ENCODE measurements at places on chromosomes 11 and 22.

DNA sequence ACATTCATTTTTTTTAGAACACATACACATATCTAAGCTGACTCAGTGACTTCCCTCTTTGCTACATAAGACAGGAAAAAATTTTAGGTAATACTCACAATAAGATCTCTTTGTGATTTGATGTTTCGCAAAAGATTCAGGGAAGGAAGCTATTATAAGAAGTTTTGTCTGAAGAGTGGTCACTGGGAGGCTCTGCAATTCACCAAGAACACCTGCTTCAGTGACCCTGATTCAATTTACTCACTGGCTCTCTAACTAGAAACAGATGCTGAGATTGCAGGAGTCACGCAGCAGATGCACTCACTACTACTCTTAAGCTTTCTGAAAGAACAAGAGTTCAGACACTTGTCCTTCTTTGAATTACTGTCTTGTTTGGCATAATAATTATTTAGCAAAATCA is 193.6 kb upstream of the DDI1 start:
- DNase-seq, result no peak

DNA sequence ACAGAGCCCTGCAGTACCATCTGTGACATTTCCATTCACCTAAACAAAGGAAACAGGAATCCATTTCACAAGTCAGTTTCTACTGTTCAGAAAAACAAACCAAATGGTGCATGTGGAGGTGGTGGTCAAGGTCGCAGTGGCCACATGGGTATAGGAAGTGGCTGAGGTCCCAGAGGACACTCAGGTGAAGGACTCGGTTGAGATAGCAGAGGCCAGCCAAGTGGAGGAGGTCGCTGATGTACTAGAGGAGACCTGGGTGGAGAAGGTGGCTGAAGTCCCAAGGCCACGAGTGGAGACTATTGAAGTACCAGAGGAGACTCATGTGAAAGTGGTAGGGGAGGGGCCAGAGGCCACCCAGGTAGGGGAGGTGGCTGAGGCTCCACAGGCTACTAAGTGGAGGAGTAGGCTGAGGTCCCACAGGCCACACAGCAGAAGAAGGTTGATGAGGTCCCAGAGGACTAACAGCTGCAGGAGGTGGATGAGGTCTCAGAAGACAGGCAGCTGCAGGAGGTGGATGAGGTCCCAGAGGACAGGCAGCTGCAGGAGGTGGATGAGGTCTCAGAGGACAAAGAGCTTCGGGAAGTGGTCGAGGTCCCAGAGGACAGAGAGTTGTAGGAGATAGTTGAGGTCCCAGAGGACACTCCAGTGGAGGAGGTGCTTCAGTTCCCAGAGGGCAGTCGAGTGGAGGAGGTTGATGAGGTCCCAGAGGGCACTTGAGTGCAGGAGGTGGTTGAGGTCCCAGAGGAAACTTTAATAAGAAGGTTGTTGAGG is 40.2 kb downstream of the ZNF195 start:
- no peak for DNase-seq

DNA sequence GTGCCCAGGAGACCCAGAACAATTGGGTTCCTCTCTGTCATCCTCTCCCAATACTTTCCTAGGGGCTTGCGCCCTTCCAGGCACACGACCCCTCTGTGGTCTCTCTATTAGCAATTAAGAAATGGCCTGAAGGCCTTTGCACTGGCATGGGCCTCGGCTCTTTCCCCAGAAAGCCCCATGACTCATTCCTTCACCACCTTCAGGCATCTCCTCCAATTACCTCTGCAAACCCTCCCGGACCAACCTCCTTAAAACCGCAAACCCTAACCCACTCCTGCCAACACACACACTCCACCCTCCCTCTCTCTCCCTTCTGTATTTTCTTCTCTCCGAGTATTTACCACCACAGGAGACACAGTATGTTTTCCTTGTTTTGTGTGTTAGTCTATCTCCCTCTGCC is 36.7 kb downstream of the LARGE1 start:
- peak; percentile 44 for DNase-seq

GRCh38 chr11:75422248-75423231 is 10.5 kb downstream of the KLHL35 start:
- no peak for DNase-seq

GRCh38 chr22:45997777-45998637 is 21.0 kb upstream of the WNT7B start:
- no peak for DNase-seq

GRCh38 chr22:19440411-19441195 is 6.9 kb downstream of the C22orf39 start:
- DNase-seq, result no peak

- no peak for DNase-seq
Measured at GRCh38 chr22:30284666-30285065, 4.6 kb downstream of the CASTOR1 start.

GRCh38 chr11:1234771-1235305 is 12.0 kb downstream of the MUC5B start:
- DNase-seq, result no peak

GRCh38 chr22:40401981-40402406 is 31.6 kb downstream of the SGSM3 start:
- no peak for DNase-seq
